ENCODE measurements at places on chromosomes 7 and 10. TPM values are rescaled to one million over a fixed set of nuclear protein-coding genes. Genes with fewer than 3 reads are reported as not detected.

- DNase-seq = no peak
These were observed 3.6 kb downstream of the ADCK2 start for GRCh38 chr7:140676306-140676705.

The MKX gene
- 24.9 TPM for total RNA-seq

- DNase-seq = no peak
These were observed 37.2 kb upstream of the INSIG1 start for GRCh38 chr7:155260498-155260872.

- DNase-seq = no peak
These were observed 327.3 kb upstream of the PODXL start for GRCh38 chr7:131883769-131884168.

The MYH16 gene
- total RNA-seq = not detected

The CHN2 gene
- 8.3 TPM for total RNA-seq

The SPDYE6 gene
- not detected for total RNA-seq

The PNLIPRP2 gene
- total RNA-seq = not detected

The CYP2C19 gene
- total RNA-seq = not detected

GRCh38 chr10:28294169-28294532 lies 8.7 kb downstream of the MPP7 start:
- no peak for DNase-seq

- no peak for DNase-seq
These were observed 5.0 kb upstream of the GSAP start for GRCh38 chr7:77420986-77421672.

DNA sequence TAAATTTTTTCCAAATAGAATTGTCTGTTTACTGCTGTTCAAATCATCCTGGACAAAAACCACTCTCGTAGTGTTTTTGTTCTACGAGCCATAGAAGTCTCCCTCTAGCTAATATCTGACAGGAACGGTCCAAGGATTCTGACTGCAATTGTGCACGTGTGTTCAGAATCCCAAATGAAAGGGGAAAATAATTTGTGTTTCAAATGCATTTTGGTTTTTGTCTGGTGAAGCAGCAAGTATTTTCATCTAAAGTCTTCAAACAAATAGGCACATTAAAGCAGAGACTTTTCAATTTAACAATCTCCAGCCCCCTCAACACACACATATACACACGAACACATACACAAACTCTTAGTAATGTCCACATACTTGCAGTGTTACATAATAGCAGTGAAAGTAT lies 475 bp downstream of the NEUROD6 start:
- no peak for DNase-seq

The GPR15LG gene
- not detected for total RNA-seq

DNA sequence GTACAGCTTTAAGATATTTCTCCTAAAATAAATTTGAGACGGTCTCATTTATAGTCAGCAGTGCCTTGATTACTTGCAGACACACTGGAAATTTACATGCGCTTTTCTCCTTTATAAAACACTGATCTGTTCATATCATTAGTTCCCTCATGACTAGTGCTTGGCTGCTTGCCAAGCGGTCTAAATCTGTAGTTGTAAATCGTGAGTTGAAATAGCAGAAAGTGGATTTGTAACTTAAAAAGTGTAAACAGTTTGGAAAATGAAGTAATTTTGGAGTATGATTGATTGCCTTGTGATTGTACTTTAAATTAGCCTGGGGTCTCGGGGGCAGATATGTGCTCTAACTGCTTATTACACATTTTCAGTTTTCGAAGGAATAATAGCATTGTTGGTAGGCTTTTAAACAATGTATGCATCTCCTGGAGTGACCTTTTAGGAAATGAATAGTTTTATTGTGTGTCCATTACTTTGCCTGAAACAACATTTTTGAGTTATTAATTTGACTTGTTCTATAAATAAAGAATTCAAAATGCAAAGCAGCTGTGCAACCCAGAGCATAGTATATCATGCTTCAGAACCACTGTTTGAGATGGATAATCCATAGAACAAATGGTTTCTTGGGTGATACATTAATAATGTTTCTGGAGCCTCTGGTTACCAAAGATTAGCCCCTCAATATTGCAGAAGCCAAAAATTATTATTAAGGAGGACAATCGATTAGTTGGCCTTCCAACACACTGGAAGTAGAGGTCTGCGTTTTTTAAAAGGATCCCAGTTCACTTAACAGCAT lies 73.3 kb downstream of the ARID5B start:
- DNase-seq = no peak

GRCh38 chr7:21616796-21617436 lies 74.1 kb downstream of the DNAH11 start:
- DNase-seq = no peak

Measured in esophagus muscularis mucosa (tissue), 4 donors.